Cardiac muscle cell (in vitro differentiated cells and primary cell): ENCODE measurements at places on chromosomes 7 and 10.
A peak's percentile ranks its signal among the peaks of the same experiment; 100 is the strongest.

DNA sequence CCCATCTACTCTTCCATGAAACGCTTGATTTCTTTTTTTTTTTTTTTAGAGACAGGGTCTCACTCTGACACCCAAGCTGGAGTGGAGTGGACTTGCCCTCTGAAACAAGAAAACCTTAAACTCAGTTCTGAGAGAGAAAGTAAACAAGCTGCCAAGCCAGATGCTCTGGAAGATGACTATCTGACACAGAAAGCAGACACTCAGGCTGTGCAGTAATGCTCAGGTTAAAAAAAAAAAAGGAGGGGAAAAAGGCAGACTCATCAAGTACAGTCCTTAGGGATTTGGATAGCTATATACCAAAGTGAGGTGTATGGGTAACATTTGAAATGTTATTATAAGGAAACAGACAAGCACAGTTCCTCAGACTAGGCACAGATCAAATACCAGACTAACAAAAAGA, 80.5 kb downstream of the IDE start:
- no peak for DNase-seq

DNA sequence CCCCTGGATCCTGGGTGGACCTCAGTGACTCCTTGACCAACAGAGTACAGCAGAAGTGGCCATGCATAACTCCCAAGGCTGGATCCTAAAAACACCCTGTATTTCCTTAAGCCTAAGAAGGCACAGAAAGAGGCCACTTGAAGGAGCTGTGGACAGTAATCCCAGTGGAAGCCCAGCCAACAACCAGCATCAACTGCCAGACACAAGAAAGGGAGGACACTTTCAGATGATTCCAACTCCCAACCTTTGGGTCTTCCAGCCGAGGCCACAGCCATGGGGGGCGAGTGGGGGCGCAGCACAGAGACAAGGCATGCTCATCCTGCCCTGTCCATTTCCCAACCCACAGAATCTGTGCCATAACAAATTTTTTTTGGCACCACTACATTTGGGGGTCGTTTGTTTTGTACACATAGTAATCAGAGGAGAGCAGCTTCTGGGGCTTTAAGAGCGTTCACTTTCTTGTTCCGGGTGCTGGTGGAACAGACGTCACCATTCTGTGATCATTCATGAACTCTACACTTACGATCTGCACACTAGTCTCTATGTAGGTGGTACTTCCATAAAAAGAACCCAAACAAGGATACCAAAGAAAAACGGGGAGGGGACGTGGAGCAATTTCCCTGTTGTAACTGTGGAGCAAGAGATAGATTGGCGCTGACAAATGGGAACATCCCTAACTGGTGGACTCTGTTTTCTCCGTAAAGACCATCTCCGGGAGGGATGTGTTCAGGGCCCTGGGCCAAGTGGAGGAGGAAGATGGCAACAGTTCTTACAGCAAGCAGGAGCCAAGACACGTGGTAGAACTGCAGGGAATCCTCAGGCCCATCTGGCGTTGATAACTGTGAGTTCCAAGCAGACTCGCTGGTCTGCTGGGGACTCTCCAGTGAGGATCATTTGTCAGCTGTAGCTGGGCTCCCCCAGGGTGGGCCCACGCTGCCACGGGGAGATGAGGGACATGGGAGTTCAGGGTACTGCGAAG, 6.0 kb upstream of the SLC29A3 start:
- peak; percentile 93 for DNase-seq

GRCh38 chr7:150443793-150444540, 6.5 kb upstream of the GIMAP8 start:
- DNase-seq: no peak

DNA sequence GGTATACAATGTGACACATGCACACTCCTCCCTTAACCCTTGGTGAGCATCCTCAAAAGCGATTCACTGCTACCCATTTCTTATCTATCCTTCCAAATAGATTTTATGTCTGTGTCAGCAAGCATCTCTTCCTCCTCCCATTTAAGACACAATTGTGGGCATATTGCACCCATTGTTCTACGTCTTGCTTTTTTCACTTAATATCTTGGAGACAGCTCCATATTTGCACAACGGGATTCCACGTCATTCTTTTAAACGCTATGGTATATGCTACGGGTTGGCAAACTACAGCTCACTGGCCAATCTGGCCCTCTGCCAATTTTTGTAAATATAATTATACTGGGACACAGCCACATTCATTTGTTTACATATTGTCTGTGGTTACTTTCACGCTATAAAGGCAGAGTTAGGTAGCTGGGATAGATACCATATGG, 88.6 kb downstream of the RNF216 start:
- DNase-seq: no peak

- no peak for DNase-seq
Observed at GRCh38 chr10:69307434-69307833, 29.1 kb downstream of the HK1 start.

DNA sequence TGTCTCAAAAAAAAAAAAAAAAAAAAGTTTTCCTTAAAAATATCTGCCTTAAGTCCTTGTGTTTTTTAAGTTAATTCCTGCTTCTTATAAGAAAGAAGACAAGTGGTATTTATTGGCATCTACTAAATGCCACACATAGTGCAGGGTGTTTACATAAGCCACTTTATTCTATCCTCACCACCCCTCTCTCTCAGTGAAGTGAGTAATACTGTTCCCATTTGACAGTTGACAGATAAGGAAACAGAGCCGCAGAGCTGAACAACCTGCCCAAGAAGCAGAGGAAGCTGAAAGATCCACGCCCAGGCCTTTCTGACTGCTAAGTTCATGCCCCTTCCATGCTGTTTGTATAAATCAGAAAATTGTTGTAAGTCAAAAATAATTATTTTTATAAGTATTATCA, 54.1 kb downstream of the ABLIM1 start:
- peak; percentile 58 for DNase-seq

DNA sequence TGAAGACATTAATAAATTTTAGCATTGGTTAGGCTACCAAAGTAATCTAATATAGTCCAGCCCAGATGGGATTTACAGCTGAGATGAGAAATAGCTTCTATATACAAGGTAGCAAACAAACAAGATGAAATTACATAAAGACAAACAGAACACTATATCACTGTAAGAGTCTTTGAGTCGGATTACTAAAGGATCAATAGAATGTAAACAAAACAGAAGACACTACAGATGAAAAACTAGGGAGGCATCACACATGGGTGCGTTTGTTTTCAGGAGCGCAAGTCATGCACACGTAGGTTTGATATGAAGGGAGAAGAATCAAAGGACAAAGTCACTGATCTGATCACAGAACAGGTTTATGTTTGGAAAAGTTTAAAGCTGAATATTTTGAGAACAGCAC, 26.5 kb downstream of the MPP7 start:
- no peak for DNase-seq
